ENCODE measurements at places on chromosomes 1 and 21.

DNA sequence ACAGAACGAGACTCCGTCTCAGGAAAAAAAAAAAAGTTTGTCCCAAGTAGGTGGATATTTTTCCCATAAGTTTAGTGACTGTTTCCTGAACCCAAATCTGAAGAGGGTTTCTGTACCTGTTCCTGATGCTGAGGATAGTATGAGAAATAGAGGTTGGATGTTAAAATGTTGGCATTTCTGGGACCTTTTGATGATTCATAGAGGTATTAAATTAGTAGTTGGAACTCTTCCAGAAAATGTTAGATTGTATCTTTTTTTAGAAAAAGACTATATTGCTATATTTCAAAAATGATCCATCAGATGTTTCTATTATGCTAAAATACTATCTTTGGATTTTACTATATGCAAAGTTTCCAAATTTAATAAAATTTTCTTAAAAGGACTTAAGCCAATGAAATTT, 2.9 kb upstream of the CENPL start:
- no peak for DNase-seq

DNA sequence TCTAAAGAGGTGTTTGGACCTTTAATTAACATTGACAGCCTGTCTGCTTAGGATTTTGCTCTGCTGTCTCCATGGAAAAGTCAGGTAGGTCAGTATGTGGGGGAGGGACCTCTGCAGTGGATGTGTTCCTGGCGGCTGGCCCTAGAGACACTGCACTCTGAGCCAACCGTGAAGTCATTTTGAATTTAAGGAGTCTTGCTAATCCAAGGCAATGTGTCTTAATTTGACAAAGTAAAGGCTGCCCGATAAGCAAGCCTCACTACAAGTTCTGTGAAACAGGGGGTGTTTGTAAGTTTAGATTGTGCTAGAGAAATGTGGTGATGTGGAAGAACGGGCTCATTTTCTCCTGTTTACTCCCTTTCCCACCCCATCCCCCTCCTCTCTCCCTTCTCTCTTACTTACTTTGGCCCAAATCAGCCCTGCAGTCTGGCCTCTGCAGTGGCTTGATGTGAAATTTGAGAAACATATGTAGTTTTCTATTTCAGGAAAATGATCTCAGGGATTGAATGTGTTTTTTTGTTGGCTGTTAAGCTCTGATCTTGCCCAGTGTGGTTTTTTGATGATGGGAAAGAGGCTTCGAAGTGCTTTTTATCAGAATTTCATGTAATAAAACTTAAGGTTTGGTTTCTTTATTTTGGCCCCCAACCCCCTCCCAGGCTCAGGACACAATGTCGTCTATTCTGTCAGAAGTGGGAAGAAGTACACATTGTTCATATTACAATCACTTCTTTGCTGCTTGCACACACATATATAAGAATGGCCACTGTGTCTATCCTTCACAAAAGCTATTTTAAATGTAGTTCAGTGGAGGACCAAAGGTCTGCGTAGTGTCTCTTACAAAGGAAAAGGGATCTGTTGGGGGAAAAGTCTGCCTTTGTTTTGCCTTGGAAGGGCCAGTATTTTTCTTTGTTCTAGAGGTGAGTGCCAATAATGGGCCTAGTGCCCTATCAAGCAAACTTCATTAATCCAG, 96.6 kb downstream of the FGGY start:
- no peak for DNase-seq

GRCh38 chr1:17576519-17576853, 37.0 kb downstream of the ARHGEF10L start:
- DNase-seq: no peak

DNA sequence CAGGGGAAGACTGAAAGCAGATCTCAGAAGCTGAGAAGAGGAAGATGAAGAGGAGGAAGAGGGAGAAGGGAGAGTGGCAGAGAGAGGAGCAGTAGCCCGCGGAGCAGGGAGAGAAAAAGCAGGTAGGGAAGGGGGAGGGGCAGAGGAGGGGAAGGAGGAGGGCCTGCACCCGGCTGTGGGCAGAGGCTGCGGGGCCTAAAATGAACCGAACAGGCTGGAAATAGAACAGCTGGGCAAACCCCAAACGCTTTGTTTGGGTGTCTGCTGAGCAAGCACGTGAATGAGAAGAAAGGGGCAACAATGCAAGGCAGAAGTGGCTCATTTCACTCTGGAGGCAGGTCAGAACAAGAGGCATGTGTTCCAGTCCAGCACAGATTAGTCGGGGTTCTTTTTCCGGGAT, 33.5 kb downstream of the KCNC4 start:
- no peak for DNase-seq

- DNase-seq: no peak
These were observed 169.4 kb downstream of the ACTL8 start for GRCh38 chr1:17924578-17924977.

DNA sequence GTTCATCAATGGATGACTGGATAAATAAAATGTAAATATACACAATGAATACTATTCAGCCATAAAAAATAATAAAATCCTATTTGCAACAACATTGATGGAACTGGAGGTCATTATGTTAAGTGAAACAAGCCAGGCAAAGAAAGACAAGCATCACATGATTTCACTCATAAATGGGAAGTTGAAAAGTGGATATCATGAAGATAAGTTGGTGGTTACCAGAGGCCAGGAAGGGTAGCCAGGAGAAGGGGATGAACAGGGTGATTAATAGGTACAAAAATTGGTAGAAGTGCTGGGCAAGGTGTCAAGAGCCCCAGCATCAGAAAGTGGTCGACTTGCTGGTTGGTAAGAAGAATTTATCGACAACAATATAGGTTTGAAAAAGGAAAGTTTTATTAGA, 1.3 kb upstream of the PARK7 start:
- no peak for DNase-seq

DNA sequence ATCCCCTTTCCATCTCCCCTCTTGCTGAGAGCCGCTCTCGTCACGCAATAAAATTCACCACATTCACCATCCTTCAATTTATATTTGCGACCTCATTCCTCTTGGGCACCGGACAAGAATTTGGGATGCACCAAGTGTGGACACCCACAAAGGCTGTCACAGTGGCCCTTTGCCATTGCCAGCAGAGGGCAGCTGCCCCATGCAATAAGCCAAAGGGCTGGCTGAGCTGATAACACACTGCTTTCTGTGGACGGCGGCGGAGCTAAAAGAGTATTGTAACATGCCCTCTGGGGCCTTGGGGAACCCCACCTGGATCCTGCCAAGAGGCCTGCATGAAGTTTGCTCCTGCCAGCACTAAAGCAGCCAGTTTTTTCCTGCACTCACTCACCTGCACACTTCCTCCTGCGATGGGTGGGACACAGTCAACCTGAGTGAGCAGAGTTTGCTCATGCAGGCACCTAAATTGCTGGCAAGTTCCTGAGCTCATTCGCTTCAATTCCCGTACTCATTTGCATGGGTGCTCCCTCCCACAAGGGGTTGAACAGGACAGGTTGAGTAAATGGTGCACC, 792.3 kb upstream of the ADAMTS5 start:
- DNase-seq: peak; percentile 19

DNA sequence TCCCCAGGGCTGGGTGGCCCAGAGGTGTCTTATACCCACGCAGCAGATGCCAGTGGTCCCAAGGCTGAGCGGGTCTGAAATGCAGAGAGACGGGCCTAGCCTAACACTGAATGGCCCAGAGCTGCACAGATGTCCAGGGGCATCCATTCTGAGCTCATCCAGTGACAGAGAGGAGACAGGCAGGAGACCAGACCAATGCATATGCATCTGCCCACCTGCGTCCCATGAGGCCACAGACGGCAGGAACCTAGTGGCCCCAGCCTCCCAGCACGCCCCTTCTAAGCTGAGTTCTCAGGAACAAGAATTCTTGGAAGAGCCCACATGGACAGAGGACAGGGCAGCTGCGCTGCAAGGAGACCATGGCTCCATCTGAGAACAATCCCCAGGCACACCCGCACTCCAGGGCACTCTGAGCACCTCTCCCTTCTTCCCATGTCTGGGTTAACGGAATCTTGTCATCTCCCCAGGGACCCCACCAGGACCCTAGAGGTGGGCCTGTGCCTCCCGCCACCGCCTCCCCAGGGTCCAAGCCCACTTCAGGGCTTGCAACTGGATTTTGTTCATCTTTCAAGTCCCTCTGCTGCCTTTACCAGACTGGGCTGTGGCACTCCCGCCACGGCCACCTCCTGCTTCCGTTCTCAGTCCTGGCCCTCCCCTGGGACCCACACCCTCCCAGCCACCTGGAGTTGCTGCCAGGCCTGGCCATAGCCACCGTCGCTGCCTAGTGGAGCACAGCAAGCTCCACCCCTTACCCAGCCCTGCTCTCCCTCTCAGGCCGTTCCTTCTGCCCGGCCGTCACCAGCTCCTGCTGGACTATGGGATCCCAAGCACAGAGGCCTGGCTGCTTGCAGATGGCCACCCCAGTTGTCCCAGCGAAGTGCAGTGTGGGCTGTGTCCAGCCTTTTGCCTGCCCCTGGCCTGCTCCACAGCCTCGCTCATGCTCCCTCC, 3.3 kb downstream of the WNT3A start:
- DNase-seq: no peak

DNA sequence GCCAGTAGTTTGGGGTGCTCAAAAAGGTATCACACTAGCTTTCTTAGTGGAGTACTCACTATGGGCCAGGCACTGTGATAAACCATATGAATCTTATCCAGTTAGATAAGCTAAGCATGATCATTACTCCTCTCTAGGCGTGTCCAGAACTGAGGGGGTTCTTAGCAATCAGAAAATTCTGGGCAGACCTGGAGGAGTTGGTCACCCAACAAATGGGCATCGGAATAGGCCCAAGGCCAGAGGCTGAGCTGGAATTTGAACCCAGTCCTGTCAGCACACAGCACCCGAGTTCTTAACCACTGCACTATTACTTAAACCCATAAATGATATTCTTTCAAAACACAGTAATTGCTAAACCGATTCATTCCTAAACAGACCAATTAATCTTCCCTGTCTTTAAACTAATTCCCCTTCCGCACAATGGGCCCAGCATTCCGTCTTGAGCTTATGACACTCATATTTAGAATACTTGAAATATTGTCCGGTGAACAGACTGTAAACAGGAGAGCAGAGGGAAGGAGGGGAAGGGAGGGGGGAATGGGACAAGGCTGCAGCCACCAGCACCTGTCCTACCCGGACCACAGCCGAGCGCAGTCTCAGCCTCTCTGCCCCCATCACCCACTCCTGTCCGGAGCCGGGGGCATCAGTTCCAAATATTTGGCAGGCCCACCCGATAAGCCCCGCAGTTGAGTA, 113.0 kb upstream of the GADD45A start:
- no peak for DNase-seq

GRCh38 chr1:93800856-93801255, 78.2 kb downstream of the DNTTIP2 start:
- no peak for DNase-seq

- no peak for DNase-seq
These were observed 13.8 kb downstream of the RNU5D-1 start for GRCh38 chr1:44717156-44717555.

DNA sequence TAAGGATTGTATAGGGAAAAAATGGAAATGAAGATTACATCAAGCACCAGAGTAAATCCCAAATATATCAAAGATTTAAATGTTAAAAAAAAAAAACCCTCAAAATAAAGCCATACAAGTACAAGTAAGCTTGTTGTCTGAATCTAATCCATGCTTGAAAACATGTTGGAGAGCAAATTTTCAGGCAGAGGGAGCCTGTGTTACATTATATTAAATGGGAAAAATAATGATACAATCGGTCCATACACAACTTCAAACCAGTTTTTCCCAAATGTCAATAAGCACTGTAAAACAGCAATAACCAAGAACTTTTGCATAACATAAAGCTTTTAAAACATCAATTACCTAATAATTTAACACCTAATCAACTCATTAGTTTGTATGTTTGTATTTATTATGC, 949.4 kb upstream of the ADGRL4 start:
- DNase-seq: no peak

DNA sequence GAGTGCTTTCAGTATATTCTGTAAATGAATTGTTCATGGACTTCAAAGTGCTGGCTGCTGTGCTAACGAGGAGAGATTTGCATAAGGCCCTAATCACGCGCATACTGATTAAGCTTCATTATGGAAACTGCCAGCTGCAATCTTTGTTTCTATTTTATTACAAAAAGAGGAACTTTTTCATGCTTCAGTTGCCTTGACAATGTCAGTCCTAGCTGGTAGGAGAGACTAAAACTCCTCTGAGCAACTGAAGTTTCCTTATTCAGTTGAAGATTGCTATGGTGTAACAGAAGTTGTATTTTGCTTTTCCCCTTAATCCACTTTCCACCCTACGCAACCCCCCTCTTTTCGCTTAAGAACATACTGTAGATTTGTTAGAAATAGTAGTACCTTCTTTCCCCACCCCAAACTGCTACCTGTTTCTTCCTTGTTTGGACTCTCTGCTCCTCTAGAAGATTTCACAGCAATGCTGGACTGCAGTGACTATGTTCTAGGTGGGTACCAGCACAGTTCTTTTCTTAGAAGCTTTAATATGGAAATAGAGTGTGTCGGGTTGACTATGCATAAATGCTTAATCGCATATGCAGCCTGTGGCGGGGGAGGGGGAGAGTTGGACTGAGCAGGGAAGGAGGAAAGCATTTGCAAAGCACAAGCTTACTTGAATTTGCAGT, 108.3 kb downstream of the POU2F1 start:
- no peak for DNase-seq

GRCh38 chr1:200266871-200267270, 143.0 kb downstream of the ZNF281 start:
- no peak for DNase-seq

DNA sequence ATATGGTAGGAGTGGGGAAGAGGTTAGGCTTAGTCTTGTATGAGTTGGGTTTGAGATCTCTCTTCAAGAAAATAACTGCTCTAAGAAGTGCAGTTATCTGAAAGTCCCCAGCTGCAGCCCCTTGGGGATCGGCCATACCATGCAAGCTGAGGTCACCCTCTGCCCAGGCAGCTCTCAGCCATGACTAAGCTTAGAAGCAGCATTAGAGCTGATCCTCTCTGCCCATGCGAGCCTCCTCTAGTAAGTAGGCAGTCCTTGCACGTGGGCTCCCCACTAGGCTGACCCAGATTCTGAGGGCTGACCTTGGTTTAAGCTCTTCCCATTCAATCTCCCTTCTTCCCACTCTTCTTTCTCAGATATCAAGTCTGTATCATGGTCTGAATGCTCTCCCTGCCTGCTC, 121.0 kb upstream of the UBE2U start:
- DNase-seq: peak; percentile 93

GRCh38 chr1:172185211-172185610, 235.3 kb upstream of the C1orf105 start:
- DNase-seq: no peak

DNA sequence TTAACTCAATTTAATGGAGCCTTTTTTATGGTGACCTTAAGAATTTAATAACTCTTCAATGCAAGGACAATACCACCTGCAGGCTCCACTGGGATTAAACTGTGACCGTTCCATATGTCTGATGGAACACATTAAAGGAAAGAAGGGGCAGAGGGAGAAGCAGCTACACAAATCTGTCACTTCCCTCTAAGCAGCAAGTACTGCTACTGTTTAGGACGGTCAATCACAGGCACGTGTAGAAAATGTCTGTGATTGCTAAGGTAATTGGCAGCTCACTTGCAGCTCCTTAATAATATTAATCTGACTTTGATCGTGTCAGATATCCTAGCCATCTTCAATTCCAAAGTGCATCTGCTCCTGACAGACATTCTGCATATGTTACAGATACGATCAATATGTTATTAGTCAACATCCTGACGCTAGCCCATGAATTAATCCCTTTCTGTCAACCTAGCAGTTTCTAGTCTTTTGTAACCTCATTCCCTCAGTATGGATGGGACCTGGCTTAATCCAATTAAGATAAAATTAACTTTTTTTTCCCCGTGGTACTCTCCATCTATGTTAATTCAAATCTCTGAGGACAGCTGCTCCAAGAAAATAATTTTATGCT, 1012.4 kb downstream of the AMY1C start:
- DNase-seq: no peak

Measured in EL (cell line).